ENCODE measurements at places on chromosomes 1 and 21. TPM values are rescaled to one million over a fixed set of nuclear protein-coding genes. Genes with fewer than 3 reads are reported as not detected.

The RAB7B gene
- total RNA-seq, result 0.13 TPM

DNA sequence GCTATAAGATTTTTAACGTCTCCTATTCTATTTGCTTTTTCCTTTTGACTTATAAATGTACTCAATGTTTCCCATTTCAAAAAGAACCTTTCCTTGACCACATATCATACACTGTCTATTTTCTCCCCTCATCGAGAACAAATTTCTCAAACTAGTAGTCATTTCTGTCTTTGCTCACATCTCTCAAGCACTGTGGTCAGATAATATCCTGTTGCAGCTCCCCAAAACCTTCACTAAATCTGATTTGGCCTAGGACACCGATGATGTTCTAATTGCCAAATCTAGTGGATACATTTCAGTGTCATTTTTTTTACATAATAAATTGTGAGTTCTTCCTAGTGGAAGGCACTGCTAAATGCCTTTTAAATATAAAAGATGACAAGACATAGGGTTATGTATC, 19.4 kb downstream of the CXADR start:
- no peaks in the 10 kb centered on the region for H3K27me3 ChIP-seq
- H3K4me1 ChIP-seq, result peaks cover 10% of the 10 kb centered on the region
- peaks cover 3% of the 10 kb centered on the region for H3K36me3 ChIP-seq

DNA sequence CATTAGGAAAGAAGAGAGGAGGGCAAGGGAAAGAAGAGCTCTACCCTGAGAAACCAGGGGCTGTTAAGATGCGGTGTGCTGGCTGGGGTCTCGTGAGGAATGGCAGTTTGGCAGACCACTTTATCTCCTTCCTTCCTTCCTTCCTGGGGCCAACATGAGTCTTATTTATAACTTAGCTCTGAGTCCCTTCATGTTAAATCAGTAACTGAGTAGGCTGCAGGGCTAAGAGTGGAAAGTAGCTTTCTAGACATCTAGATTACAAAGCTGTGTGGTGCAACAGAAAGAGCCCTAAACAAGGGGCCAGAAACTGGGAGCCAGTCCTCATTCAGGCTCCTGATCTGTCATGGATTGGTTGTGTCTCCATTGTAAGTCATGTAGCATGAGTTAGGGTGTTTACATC, 135.4 kb upstream of the DUSP10 start:
- H3K4me1 ChIP-seq, result peaks cover 3% of the 10 kb centered on the region
- H3K4me3 ChIP-seq, result no peak overlapping the region
- DNase-seq, result no peak
- no peak overlapping the region for H3K27ac ChIP-seq
- peaks cover 2% of the 10 kb centered on the region for H3K27me3 ChIP-seq

- H3K4me1 ChIP-seq, result no peaks in the 10 kb centered on the region
- no peak overlapping the region for H3K4me3 ChIP-seq
- H3K27ac ChIP-seq, result peak overlapping the region; percentile 39
- H3K36me3 ChIP-seq, result peaks cover 29% of the 10 kb centered on the region
These were observed 59.8 kb downstream of the KDM1A start for GRCh38 chr1:23079025-23079424.

DNA sequence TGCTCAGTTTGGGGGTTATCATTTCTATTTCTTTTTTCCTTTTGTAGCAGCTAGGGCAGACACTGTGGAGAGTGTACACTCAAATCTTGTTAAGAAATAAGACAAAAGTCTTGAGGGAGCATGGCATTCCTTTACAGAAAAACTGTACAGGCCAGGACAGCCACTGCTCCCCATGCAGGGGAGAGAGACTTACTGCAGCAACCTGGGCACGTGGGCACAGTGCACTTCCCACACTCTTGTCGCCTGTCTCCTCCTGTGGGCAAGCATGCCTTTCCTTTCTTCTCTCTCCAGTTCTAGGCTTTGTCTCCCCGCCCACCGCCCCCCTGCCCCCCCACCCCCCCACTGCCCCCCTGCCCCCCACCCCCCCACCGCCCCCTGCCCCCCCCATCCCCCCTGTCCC, 51.9 kb downstream of the PHC2 start:
- peaks cover 3% of the 10 kb centered on the region for H3K36me3 ChIP-seq
- no peak overlapping the region for H3K4me3 ChIP-seq
- H3K27me3 ChIP-seq, result peaks cover 15% of the 10 kb centered on the region
- peaks cover 23% of the 10 kb centered on the region for H3K4me1 ChIP-seq

GRCh38 chr1:107004421-107004820, 52.1 kb upstream of the PRMT6 start:
- H3K4me1 ChIP-seq, result no peaks in the 10 kb centered on the region
- H3K4me3 ChIP-seq, result no peak overlapping the region
- no peaks in the 10 kb centered on the region for H3K27me3 ChIP-seq
- no peak overlapping the region for H3K27ac ChIP-seq
- H3K36me3 ChIP-seq, result no peaks in the 10 kb centered on the region

DNA sequence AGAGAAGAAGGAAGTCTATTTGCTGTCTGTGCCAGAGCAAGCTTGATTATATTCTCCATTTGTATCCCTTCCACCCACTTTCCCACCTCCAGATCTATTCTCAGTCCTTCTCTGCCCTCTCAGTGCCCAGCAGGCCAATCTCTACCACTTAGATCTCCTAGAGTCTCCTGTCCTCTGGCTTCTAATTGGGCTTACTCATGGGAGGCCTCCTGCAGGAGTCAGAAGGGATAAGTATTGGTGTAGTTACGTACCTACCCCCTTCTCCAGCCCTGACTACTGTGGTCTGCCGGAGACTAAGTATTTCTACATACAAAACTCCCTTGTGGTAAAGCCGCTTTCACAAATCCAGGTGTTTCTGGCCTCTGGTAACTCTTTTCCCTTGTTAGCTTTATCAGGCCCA, 221.2 kb downstream of the PTGER3 start:
- no peaks in the 10 kb centered on the region for H3K27me3 ChIP-seq
- peaks cover 5% of the 10 kb centered on the region for H3K4me1 ChIP-seq
- H3K4me3 ChIP-seq, result no peak overlapping the region
- DNase-seq, result no peak

DNA sequence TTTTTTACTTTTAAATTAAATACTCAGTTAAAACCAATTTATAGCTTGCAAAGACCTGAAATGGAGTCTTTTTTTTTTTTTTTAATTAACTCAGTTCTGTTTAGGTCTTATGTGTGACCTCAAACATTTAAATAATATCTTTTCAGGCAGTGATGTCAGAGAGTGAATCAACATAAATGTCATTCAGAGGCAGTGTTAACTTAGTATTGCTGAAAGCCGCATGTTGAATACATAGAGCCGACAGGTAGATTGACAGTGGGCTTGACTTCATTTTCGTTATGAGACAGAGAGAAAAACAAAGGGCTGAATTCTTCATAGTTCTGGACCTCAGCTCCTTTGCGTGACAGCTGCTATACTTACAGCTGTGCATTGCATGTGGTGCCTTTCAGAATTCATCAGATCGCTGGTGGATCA, 51.5 kb downstream of the PRDM2 start:
- H3K4me1 ChIP-seq, result peaks cover 22% of the 10 kb centered on the region
- no peak overlapping the region for H3K4me3 ChIP-seq
- no peak for DNase-seq
- peaks cover 7% of the 10 kb centered on the region for H3K36me3 ChIP-seq
- no peaks in the 10 kb centered on the region for H3K27me3 ChIP-seq
